Stimulated activated CD8-positive, alpha-beta memory T cell treated with anti-CD3 and anti-CD28 coated beads, Interleukin-2, amount 100 ng/mL, for 48 hours (primary cell): ENCODE measurements at places on chromosomes 7 and 10.

DNA sequence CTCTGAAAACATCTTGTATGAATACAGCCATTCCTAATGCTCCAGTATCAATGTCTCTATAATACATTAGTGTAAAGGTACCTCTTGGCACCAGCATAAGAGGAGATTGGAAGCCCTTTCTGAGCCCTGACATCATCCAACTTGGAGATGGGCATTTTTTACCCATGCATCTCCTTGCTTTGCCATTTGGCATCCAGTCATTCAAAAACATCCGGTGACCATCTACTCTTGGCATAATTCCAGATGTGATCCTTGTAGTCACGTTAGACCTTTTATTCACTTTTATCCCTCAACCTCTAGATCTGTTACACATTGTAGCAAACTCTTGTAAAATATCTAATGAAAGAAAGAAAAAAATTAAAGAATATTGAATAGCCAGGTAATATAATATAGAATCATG lies 17.9 kb upstream of the SGMS1 start:
- no peak for DNase-seq

- DNase-seq, result no peak
Observed at GRCh38 chr10:80530251-80530650, 7.5 kb upstream of the SH2D4B start.

- DNase-seq, result no peak
Observed at GRCh38 chr7:66669088-66669487, 40.4 kb downstream of the KCTD7 start.

- DNase-seq, result no peak
Observed at GRCh38 chr10:4024516-4025245, 239.7 kb upstream of the KLF6 start.

DNA sequence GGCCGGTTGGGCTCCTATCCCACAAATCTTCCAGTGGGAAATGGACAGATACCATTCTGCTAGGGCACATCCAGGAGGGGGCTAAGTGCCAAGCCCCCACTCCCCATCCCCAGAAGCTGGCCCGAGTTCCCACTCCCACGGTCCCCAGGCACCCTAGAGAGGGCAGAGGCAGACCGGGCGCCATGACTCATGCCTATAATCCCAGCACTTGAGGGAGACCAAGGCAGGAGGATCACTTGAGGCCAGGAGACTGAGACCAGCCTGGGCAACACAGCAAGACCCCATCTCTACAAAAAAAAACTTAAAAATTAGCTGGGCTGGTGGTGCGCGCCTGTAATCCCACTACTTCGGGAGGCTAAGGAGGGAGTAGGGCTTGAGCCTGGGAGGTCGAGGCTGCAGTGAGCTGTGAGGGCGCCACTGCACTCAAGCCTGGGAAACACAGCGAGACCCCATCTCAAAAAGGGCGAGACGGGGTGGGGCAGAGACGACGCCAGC lies 870 bp downstream of the GNA12 start:
- no peak for DNase-seq

DNA sequence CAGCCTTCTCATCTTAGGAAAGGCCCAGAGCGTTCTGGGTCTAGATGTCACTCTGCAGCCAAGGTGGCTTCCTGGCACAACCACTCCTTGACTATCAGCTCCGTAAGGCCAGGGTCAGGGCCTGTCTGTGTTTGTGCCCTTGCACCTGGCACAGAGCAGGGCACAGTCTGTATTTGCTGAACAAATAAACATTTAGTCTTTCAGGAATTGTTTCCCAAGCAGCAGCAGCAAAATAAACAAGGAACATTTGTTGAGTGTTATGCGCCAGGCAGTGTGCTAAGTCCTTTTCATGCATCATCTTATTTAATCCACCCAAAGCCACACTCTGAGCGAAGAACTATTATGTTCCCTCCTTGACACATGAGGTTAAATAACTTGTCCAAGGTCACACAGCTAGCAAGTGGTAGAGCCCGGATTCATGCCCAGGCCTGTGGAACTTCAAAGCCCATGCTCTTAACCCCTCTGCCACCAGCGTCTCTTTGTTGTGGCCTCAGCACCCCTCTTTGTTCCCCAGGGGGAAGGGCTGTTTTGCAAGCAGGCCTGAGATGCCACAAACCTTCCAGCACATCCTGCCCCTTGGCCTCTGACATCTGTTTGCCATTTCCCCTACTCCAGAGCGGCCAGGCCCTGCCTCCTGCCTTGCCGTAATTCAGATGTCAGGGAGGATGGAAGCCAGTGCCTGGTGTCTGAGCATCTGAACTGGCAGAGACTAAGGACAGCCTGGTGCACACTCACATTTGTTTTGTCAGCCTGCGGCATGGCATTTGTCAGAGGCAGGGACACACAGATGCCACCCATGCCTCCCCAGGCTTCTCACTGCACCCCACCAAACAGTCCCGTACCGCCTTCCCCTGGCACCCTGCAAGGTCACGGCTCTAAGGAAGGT lies 325.8 kb upstream of the ZMIZ1 start:
- DNase-seq, result peak; percentile 2

DNA sequence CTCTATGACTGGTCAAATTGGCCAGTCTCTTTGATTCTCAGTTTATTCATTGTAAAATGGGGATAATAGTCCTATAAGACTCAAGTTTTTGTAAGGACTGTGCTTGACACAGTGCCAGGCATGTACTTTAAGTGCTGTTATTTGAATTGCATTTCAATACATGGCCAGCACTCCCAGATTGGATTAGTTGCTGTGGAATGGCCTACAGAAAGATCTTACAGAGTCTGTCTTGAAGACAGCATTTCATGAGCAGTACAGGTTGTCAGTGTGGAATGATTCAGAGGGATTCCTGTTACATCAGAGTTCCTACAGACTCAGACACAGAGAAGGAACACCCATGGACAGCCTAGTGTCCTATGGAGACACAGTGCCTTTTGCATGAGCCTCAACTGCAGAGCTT lies 238.1 kb upstream of the BMPER start:
- no peak for DNase-seq

- DNase-seq, result no peak
Observed at GRCh38 chr10:5449823-5450222, 37.5 kb downstream of the NET1 start.

DNA sequence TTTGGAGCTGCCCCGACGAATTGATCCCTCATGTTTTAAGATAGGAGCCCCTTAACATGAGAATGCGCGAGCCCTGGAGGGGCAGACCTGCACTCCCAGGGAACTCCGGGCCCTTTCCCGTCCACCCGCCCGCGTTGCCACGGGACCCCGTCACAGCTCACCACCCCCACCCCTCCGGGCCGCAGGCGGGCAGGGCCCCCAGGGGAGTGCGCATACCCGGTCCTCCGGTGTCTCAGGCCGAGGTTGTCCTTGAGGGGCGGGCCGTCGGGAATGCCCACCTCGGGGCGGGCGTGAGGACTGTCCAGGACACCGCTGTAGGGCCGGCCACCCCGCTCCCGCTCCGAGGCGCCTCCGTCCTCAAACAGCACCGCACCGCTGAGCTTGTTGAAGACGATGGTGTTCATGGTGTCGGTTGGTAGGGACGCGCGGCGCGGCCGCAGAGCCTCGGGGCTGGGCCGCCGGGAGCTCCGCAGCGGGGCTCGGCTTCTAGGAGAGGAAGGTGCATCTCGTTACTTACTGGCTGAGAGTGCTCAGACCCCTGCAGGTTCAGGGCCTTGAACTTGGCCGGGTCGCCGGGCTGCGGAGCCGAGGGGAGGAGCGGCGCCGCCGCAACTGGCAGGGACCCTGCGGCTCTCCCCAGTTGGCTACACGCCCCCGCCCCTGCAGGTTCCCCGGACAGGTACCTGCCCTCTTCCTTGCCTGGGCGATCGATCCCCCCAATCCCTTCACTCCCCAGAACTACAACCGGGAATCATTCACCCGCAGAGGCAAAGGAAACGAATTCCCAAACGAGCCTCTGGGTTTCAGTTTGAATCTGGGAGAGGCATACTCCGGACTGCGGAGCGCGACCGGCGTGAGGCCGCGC lies 2.4 kb downstream of the MKX start:
- no peak for DNase-seq

DNA sequence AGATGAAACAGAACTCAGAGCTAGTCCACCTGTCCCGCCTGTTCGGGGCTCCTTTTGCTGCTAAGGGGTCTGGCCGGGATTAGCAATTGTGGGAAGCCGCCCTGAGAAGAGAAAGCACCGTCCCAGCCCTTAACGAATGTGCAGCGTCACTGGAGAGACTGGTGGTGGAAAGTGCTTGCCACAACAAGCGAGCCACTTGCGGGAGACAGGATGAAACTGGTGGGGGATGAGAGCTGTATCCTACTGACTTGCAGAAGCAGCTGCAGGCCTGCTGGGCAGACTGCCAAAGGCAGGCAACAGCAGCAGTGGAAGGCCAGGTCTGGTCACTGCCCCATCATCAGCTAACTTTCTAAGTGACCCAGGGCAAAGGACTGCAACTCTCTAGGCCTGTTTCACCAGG lies 95.4 kb downstream of the FAM53B start:
- DNase-seq, result peak; percentile 39

- no peak for DNase-seq
Observed at GRCh38 chr7:103793614-103794013, 195.8 kb downstream of the RELN start.

GRCh38 chr10:2929480-2930258 lies 137.7 kb upstream of the PFKP start:
- DNase-seq, result no peak

DNA sequence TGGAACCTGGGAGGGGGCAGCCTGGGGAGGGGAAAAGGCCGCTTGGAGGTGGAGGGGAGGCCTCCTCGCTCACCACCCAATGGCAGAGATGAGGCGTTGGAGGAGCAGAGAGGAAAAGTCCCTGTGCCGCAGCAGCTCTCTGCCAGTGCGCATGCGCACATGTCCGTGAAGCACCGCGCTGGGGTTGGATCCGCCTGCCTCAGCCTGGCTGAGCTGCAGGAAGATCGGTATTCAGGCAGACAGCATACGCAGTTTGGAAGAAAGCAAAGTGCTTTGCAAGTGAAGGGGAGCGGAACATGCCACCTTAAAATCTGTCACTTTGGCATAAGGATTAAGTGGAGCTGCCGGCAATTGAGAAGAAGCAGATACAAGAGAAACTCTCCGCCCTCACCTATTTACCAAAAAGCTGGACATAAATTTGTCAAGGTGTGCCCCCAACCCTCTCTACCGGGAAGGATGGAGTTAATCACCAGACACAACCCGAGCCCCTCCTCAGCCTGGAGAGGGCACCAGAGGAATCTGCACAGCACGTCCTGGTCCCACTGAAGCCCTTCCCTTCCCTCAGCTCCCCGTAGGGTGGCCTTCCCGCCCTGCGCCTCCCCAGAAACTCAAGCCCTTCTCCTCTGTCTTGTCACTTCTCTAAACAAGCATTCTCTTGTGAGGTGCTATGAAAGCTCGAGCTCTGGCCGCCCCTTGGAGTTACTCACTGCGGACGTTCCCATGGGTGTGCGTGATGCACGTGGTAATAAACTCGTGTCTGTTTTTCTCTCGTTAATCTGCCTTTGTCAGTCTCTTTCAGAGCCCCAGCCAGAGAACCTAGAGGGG lies 32.2 kb upstream of the TMEM72 start:
- DNase-seq, result peak; percentile 67

GRCh38 chr10:103042129-103042528 lies 124.0 kb downstream of the CNNM2 start:
- DNase-seq, result no peak

DNA sequence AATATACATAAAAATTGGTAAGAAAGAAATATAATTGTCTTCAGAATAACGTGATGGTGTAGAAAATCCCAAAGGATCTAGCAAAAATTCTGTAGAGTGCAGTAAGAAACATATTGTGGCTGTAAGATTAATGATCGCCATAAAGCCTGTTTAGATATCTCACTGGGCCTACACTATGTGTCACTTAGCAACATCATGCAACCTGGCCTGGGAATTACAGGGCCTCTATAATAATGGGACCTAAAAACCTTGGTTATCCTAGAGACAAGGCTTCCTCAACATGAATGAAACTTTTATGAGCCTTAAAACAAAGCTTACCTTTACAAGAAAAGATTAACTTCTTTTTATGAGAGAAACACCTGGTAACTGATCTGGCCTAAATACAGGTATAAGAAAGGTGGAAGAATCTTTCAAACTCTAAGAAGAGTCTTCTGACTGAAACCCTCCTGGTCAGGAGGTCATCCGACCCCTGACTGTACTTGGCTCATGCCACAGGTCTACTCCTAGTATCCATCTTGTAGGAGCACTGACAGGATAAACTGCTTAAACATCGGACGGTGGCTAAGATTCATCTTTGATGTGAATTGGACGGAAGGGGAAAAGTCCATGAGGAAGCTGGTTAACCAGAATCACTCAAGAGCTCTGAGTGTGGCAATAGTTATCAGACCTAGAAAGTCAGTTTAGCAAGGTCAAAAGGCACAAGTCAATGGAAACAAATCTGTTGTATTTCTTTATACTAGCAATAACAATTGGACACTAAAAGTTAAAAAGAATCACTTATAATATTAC lies 1155.1 kb upstream of the SORCS1 start:
- no peak for DNase-seq

DNA sequence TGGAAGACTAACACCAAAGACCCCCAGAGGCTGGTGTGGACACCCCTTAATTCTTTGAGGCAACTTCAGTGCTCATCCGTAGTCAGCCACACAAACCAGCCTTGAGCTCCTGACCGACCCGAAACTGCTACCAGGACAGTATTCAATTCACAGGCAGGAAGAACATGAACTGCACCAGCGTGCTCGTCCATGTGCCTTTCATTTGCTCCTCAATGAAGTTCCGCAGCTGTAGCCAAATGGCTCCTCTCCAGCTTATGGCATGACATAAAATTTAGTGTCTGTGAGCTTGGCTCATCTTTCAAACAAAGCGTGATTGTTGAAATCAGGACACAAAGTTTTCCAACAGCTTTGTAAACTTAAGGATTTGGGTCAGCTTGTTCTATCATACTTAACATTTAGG lies 144.1 kb upstream of the FAM171A1 start:
- DNase-seq, result no peak

GRCh38 chr10:34507217-34507616 lies 307.9 kb downstream of the PARD3 start:
- no peak for DNase-seq

- no peak for DNase-seq
Observed at GRCh38 chr10:117492504-117492903, 50.0 kb upstream of the EMX2 start.

- DNase-seq, result no peak
Observed at GRCh38 chr10:80660736-80661135, 123.0 kb downstream of the SH2D4B start.

GRCh38 chr10:94307046-94307615 lies 55.6 kb downstream of the NOC3L start:
- DNase-seq, result no peak

- DNase-seq, result no peak
Observed at GRCh38 chr10:72267381-72267780, 6.3 kb upstream of the DDIT4 start.
